ENCODE measurements at places on chromosomes 1 and 21.
A peak's percentile ranks its signal among the peaks of the same experiment; 100 is the strongest.

DNA sequence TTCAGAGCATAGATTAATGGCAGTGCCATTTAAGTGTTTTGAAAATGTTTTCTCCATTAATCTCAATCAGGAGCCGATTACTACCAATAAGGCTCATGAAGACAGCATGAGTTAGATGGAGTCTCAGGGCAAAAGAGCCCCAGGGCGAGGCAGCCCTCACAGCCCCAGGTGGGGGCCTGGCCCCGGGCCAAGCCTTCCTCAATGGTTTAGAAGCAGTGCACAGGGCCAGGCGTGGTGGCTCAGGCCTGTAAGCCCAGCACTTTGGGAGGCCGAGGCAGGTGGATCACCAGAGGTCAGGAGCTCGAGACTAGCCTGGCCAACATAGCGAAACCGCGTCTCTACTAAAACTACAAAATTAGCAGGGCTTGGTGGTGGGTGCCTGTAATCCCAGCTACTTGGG, 348.1 kb upstream of the VAMP3 start:
- no peak for DNase-seq

DNA sequence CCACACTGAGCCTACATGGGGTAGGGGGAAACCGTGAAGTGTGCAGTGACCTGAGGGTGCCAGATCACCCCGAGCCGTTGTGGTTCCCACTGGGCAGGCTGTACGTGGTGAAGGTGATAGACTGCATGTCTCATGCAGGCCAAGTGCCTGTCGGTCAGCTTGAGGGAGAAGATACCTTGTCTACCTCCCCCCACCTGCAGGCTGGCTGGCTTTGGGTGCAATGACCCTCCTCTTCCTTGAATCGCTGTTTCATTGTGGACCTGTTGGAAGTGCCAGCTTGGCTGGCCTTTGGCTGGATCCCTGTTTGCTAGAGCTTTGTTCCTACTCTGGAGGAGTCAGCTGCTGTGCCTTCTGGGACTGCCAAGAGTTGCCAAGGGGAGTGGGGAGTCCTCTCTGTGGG, 92.5 kb downstream of the GALNT2 start:
- DNase-seq = no peak

- DNase-seq = no peak
Measured at GRCh38 chr1:177032434-177032833, 132.1 kb downstream of the ASTN1 start.

DNA sequence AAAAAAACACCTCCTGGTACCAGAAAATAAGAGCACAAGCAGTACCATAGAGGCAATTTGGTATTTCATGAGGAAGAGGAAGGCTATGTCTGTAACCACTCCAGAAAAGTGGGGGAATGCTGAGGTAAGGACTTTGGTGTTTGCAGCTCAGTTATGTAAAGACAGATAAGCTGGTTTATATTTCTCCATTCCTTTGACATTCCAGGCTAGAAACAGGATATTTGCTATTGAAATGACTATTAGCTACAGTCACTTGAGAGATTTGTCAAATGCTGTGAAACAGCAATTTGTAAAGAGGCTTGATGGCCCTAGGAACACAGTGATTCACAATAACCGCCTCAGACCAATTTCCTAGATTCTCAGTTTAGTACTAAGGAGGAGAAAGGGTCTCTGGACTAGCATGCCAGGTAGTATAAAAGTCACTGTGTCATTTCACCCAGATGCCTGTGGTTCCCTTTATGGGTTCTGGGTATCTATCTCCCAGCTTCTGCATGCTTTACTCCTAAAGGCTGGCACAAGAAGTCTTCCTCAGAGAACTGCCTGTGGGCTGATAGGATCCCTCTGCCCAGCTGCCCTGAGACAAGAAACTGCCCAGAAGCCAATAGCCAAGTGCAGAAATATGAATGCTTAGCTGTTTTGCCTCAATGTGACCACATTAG, 80.5 kb downstream of the VCAM1 start:
- no peak for DNase-seq

GRCh38 chr1:182374101-182374834, 17.3 kb downstream of the GLUL start:
- DNase-seq = no peak

GRCh38 chr1:200707116-200707515, 31.6 kb upstream of the CAMSAP2 start:
- no peak for DNase-seq

GRCh38 chr1:116900471-116901365, 9.0 kb upstream of the PTGFRN start:
- DNase-seq = no peak

DNA sequence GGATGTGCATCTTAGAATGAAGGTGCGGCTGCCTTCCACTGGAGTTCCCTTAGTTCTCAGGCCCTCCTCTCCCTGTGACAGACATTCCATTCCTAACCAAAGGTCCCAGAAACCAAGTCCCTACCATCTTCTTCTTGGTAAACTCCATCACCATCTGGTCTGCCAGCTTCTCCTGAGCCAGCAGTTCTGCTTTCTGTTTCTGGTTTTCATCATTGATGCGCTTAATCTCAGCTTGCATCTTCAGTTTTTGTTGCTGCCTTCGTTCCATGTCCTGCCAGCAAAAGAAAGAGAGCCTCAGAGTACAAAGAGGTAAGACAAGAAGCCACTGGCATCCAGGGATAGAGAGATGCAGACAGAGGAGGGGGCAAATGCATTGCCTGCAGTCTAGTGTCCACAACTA, 18.0 kb upstream of the VSIG8 start:
- DNase-seq = no peak

- no peak for DNase-seq
Measured at GRCh38 chr1:2823921-2824610, 22.6 kb upstream of the TTC34 start.

- no peak for DNase-seq
Measured at GRCh38 chr1:160432371-160432786, 32.0 kb downstream of the VANGL2 start.

DNA sequence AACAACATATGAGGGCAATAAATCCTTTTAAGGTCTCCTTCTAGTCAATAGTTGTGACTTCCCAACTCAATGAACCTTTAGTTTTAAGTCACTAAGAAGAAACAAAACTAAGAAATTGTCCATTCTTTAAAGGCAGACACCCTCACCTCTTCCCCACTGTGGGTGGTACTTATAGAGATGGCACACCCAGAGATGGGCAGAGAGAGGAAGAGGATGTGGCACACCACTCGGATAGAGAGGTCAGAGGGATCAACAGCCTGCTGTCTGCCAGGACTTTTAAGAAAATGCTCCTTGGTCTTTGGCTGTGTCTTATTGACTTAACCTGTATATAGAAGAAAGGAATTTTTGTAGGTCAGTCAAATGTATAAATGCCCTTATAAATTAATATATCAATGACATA, 45.1 kb downstream of the FASLG start:
- no peak for DNase-seq

DNA sequence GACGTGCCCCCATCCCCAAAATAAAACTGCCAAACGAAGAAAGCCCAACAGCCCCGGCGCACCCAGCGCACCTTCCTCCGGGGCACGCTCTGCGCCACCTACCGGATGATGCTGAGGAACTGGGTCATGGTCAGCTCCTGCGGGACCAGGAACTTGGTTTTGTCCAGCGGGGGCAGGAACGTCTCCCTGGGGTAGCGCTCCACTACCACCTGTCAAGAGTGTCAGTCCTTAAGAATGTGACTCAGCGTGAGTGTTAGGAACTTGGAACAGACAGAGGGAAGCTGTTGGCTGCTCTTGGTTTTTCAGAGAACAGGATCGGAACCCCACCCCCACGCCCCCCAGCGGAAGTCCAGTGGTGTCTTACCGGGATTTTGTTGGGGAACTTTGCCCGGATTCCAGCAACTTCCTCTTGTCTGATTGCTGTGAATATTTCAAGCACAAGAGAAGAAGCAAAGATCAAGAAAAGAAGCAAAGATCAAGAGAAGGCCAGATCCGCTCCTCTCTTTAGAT, 431 bp downstream of the MAP1LC3C start:
- no peak for DNase-seq

GRCh38 chr1:204663644-204664383, 21.7 kb downstream of the LRRN2 start:
- DNase-seq = no peak

- no peak for DNase-seq
Measured at GRCh38 chr1:3786468-3787348, 9.6 kb downstream of the LRRC47 start.

DNA sequence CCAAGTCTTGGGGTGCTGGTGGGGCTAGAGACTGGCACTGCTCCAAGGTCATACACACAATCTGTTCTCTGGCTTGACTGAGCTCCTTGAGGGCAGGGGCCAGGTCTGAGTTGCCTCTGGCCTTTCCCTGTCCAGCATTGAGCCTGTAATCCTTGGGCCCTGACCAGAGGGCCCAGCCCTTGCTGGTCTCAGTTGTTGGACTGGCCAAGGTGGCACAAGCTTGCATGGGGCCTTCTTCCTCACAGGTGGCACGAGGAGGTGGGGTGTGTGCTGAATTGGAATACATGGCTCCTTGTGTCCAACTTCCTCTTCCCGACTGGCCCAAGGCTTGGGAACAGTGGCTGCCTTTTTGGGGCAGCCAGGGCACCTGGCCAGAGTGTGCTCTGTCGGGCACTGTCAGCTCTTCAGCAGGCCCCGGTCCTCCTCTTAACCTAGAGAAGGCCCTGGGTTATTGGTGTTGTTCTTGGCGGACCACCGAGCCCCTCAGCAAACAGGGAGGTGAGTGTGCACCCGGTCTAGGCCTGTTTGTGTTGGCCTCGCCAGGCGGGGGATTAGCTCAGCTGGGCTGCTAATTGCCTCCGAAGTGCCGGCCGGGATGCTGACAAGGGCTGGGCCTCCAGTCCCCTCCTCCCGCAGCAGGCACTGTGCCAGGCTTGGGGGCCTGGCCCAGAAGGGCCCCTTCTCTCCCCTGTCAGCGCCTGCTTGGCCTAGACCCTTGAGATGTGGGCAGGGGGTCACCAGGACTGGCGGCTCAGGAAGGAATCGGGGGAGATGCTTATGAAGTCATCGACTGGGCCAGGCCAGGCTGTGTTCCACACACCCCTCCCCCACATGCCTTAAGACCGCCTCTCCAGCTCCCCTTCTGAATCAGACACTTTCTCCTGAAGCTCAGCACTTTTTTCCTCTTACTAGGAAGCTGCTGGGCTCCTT, 28.5 kb downstream of the WNT4 start:
- no peak for DNase-seq

- DNase-seq = no peak
Measured at GRCh38 chr1:23742670-23743286, 493 bp upstream of the ELOA start.

DNA sequence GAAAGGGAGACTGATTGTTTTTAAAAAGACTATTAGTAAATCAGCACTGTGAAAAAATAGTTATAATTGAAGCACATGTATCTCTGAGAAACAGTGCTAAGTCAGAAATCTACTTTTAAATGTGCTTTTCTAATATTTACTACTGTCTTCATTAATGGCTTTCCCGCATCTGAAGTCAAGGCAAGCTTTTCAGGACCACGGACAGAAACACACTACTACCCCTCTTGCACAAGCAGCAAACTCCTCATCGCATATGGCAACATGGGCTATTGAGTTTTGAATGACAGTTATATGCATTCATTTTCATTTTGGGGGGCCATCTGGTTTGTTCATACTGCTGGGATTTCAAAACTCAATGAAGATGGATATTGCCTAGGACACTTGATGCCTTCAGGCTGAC, 433.4 kb upstream of the CAMK1G start:
- DNase-seq = no peak

DNA sequence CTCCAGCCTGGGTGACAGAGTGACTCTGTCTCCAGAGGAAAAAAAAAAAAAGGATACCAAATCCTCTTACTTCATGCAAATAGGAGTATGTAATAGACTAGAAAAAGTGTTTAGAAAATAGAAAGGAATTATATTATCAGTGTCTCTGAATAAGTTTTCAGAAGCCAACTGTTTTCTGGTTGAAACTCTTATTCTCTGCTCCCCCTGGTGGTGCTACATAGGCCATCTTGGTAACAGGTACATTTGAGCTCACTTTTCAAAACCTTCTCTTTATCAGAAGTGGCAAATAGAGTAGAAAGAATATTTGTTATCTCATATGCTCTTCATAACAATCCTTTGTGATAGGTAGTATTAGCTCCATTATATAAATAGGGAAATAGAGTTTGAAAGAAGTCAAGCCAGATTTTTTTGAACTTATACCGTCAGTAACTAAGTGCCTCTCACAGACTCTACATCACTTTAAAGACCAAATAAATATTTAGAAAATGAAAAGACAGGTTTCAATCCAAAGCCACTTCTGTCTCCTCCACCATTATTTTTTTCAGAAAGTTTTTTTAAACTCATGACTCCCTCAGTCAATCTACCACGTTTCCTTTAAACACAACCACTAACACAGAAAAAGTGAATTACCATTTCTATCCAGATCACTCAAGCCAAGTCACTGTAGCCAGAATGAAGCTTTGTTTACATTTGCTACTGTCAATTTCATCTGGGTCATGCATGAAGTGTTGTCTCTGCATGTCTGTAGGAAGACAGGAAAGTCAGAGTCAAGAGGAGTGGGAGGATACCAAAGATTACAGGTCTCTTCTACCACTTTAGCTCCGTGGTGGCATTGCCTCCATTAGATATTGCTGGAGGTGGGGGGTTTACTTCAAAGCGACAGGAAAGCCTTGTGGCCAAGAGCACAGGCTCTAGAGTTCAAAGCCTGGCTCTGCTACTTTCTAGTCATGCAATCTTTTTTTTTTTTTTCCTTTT, 45.6 kb downstream of the IL23R start:
- peak; percentile 67 for DNase-seq

DNA sequence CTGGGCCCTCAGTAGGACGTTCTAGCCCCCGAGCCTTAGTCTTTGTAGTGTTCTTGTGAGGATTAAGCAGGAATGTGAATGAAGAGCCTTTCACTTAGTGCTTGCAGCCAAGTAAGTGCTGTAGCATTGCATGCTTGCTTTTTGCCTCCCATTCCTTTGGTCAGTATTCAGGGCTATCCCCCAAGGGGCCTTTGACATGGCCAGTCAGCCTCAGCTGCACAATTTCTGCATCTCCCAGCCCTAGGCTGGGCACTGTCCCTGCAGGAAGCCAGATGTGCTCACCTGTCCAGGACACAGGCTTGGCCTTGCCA, 30.5 kb downstream of the SOX13 start:
- DNase-seq = no peak

- DNase-seq = no peak
Measured at GRCh38 chr1:56436912-56437417, 142.4 kb downstream of the PLPP3 start.

GRCh38 chr1:209767096-209767495, 11.2 kb downstream of the TRAF3IP3 start:
- no peak for DNase-seq

DNA sequence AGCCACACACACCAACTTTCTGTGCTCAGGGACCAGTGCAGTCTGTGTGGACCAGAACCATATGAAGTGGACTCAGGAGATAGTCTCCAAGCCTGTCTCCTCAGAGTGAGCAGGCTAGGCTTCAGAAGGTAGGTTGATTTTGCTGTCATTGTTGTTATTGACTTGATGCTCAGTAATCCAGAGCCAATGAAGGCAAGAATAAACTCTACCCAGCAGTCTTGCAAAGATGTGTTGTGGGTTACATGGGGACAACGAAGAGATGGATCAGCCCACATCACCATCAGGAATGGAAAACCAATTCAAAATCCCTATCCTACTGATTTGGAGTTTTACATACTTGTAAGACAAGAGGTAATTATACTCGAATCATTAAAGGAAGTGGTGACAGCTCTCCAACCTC, 37.4 kb downstream of the PHC2 start:
- DNase-seq = no peak

- DNase-seq = no peak
Measured at GRCh38 chr1:27099587-27100334, 55.2 kb downstream of the SLC9A1 start.

Data from NCI-H187 treated with DMSO at 0.1 percent for 48 hours (cell line).